Stimulated activated CD8-positive, alpha-beta memory T cell treated with anti-CD3 and anti-CD28 coated beads, Interleukin-4, amount 100 ng/mL, for 1 hour (primary cell): ENCODE measurements at places on chromosomes 3 and 15.
A peak's percentile ranks its signal among the peaks of the same experiment; 100 is the strongest.

- no peak for DNase-seq
Measured at GRCh38 chr15:45641999-45642932, 7.4 kb downstream of the SQOR start.

- no peak for DNase-seq
Measured at GRCh38 chr15:80878867-80879250, 99.7 kb downstream of the CEMIP start.

GRCh38 chr15:81296673-81297072, 27.3 kb downstream of the STARD5 start:
- DNase-seq: peak; percentile 28

- DNase-seq: no peak
Measured at GRCh38 chr3:15301761-15302160, 30.6 kb downstream of the SH3BP5 start.

DNA sequence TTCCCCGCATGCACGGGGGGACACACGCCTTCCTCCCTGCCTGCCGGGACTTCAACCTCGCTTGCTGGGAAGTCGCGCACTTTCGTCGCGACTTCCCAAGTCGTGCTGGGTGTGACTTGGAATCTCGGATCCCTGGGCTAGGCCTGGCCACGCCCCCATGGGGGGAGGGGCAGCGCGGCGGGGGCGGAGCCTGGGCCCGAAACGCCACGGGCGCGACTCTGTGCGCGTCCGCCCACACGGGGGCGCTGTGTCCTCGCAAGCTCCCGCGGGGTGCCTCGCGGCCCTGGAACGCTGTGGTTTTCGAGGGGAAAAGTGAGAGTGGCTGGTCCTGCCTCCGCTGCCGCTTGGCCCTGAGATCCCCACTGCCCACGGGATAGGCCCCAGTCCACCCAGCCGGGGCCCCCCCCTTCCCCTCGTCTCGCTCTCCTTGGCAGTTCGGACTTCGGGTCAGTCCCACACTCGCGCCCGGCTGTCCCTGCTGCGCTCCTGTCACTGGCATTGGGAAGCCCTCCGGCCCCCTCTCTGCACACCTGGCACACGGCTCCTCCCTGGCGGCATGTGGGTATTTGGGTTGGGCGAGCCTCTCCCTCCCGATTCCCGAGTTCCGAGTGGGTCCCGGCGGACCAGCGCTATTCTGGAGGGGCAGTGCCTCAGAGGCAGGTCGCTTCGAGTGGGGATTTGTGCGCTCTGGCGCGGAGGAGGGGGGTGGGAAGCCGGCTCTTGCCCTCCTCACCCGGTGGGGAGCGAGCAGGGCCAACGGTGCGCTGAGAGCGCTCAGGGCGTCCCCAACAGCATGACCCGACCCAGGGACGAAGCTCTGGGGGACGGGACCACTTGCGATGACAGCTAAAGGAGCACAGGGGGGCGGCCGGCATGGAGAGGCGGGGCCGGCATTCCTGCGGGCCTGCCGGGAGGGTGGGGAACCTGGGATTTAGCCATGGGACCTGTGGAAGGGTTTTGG, 23.6 kb downstream of the SEC61A1 start:
- peak; percentile 72 for DNase-seq

DNA sequence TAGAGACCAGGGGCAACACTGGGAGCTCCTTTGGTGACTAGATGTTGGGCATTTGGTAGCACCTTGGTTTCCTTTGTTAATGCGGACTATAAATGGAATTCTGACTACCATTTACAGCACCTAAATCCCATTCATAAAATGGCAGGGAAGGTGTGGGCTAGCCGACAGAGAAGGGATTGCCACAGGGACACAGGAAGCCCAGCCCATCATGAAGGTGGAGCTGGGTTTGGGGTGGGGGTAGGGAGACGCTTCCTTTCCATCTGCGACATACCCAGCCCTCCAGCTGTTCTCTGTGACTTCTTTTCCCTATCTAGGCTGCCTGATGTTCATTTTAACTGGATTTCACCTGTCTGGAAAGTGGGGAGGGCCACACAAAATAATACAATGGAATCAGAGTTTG, 21.0 kb downstream of the ABHD2 start:
- DNase-seq: no peak

DNA sequence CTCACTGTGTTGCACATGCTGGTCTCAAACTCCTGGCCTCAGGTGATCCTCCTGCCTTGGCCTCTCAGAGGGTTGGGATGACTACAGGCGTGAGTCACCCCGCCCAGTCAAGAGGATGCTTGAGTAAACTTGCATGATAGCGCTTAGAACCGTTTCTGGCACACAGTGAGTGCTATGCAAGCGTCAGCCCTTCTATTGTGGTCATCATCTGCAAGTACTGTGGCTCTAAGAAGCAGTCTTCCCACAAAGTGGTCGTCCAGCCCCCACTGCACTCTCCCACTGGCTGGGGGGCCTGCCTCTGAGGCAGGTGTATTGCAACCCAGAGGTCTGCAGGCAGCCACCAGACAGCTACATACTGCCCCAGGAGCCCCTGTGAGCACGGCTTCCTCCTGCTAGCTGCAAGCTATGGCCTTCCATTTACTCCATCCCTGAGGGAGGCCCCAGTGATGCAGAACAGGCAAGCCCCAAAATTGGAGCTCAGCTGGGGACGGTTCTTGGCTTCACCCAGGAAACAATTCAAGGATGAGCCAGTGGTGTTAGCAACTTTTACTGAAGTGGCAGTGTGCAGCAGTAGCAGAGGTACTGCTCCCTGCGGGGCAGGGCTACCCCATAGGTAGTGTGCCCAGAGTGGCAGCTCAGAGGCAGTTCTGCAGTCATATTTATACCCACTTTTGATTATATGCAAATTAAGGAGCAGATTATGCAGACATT, 95.4 kb downstream of the LSM3 start:
- no peak for DNase-seq

GRCh38 chr3:188255190-188255589, 101.2 kb downstream of the LPP start:
- no peak for DNase-seq

- DNase-seq: no peak
Measured at GRCh38 chr3:134481166-134481565, 4.6 kb downstream of the ANAPC13 start.

GRCh38 chr15:69963385-69963784, 134.3 kb downstream of the TLE3 start:
- DNase-seq: no peak

GRCh38 chr15:100669260-100669659, 66.9 kb downstream of the ASB7 start:
- no peak for DNase-seq
